Amniotic stem cell (primary cell): ENCODE measurements at places on chromosomes 5 and 9.

GRCh38 chr5:43627028-43627427 is 24.0 kb downstream of the NNT start:
- DNase-seq: no peak

DNA sequence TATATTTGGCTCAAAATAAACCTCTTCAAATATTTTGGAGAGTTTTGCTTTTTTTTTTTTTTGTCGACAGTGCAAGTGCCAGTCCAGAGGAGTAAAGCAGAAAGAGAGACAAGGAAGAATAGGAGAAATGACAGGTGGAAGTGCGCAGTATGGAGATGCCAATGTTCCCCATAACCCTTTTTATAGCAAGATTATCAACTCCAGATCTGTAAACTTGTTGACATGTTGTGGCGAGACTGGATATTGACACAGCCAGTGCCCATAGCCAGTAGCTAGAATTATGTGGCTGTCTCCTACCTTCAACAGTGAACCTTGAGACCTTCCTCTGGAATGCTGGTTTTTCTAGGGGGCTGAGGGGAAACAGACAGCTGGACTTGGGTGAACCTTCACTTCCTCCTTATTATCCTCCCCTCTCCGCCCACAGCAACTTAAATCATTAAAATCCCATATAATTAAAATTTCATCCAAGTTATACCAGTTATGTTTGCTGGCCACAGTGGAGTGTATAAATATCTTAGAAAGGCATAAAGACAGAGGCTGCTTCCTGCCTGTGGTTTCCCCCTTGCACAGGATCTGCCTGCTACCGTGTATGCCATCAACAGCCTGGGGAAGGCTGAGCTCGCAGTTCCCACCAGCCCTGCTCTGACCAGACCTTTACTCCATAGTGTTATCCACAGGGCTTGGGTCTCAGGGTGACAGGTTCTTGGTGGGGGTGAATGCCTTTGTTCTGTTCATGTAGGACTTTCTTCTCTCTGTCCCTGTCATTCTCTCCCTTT is 112.3 kb upstream of the ANKH start:
- DNase-seq: no peak

DNA sequence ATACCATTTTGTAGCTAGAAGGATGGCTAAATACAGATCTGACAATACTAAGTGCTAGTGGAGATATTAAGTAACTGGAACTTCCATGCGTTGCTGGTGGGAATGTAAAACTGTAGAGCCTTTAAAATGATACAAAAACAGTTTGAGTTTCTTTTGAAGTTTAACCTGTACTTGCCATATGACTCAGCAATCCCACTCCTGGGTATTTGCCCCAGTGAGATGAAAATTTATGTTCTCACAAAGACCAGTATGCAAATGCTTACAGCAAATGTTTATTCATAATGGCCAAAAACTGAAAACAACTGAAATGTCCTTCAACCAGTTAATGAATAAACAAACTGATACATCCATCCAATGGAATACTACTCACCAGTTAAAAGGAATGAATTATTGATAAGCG is 137.3 kb downstream of the SLC12A2 start:
- no peak for DNase-seq

DNA sequence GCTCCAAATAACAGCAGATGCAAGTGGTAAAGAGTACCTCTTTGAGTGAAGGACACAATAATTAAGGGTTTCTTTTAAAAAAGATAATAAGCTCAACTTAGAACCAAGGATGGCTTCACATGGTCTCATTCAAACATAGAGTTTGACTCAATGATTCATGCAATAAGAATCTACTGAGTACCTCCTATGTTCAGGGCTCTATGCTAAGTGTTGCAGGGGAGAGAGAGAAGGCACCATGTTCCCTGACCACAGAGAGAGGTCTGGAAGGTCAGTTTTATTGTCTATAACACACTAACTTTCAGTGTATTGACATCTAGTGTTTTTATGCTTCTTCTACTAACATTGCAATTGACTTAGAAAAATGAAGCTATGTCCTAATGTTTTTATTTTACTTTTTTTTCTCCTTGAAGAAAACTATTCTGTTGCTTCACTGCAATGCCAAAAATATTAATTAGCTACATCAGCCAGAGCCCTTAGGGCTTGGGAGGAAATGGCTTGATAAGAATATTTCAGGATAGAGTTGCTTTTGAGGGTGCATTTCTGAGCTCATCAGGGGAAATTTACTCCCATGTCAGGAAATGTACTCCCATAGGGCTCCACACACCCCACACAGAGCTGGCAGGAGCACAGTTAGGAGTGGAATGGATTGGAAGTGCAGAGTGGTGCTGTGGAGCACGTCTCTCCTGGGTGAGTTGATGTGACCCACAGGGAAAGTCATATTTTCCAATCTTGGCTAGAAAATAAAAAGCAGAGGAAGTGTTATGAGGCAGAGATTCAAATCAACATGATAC is 106.6 kb downstream of the PDE8B start:
- no peak for DNase-seq

GRCh38 chr5:179194941-179195381 is 134.8 kb downstream of the ZNF354C start:
- DNase-seq: no peak

DNA sequence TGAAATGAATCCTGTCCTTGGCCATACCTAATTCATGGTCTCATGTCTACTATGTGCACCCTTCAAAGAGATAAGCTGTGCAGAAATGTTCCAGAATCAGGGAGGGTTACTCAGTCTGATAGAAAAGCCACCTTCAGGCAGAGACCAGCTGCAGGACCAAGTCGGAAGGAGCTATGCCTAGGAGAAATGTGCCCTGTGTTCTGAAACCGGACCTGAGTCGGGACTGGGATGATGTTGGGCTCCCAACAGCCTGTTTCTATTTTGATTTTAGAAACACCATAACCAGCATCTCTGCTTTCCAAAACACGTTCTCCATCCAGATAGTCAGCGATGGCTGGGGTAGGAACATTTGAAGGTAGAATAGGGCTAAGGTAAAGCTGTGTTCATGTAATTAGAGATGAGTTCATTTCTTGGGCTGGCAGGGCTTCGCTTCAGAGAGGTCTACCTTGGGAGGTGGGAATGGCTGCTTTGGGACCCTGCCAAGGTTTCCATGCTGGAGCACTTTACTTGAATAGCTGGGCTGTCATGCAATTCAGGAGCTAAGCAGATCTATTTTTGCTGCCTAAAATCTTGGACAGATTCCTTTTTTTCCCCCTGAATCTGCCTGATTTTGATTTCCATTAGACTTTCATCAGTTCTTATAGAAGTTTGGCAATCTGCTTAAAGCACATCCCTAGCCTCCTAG is 2.8 kb downstream of the ADCY2 start:
- no peak for DNase-seq

- no peak for DNase-seq
These were observed 47.8 kb upstream of the TMED7 start for GRCh38 chr5:115673596-115673995.

DNA sequence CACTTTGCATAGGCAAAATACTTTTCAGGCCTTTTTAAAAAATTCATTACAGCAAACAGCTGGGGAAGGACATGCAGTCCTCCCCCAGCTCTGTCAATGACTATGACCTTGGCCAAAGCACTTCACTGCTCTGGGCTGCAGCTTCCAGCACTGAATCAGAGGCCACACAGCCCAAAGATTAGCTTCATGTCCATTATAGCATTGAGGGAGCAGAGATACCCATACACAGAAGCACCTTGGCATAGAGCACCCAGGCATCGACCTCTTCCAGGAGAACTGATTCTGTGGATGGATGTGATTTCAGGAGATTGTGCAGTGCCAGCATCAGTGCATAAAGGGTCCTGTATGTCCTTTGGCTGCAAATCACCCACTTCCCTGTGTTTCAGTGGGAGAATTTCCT is 241.9 kb downstream of the MARCHF11 start:
- no peak for DNase-seq

- no peak for DNase-seq
These were observed 200.2 kb downstream of the CFAP90 start for GRCh38 chr5:7650755-7651154.

DNA sequence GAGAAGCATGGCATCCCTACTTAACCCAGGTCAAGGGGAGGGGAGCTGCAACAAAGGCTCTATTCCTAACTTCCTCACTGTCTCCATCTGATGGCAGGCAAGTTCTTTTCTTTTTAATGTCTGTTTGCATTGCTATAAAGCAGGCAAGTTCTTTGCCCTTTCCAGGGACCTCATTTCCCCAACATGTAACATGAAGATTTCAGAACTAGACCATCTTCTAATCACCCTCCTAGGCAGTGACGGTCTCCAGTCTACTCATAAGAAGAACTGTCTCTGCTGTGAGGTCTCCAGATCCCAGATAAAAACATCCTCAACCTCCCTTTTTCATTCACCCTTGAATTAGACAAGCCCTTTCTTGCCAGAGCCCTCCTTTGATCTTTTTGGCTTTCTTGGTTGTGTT is 42.1 kb downstream of the PPP1R2B start:
- no peak for DNase-seq

GRCh38 chr9:110278080-110278707 is 21.9 kb upstream of the TXN start:
- no peak for DNase-seq

GRCh38 chr9:115241641-115242040 is 123.7 kb upstream of the TNC start:
- DNase-seq: no peak

DNA sequence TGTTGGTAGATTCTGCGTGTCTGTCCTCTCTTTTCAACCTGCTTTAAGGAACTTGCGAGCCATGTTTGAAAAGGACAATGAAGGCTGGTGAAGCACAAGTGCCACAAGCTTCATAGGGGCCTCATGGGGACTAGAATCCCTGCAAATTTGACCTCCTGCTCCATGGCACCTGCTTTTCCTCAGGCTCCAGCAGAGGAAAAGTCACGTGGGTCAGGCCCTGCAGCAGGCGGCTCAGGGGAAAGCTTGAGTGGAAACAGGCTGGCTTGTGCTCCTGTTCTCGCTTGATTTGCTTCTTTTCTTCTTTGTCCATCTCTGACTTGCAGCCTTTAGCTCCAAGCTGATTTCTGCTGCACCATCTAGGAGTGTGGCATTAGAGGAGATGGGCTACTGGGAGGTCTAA is 187.6 kb upstream of the MAST4 start:
- no peak for DNase-seq

- DNase-seq: no peak
These were observed 139.6 kb downstream of the ARSB start for GRCh38 chr5:78845470-78845869.

DNA sequence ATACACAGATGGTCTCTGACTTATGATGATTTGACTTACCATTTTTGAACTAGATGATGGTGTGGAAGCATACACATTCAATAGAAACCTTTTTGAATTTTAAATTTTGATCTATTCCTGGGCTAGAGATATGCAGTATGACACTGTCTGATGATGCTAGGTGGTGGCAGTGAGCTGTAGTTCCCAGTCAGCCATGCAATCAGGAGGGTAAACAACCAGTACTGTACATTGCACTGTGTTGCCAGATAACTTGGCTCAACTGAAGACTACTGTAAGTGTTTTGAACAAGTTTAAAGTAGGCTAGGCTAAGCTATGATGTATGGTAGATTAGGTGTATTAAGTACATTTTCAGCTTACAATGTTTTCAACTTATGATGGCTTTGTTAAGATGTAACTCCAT is 859.1 kb upstream of the ARRDC3 start:
- DNase-seq: no peak

DNA sequence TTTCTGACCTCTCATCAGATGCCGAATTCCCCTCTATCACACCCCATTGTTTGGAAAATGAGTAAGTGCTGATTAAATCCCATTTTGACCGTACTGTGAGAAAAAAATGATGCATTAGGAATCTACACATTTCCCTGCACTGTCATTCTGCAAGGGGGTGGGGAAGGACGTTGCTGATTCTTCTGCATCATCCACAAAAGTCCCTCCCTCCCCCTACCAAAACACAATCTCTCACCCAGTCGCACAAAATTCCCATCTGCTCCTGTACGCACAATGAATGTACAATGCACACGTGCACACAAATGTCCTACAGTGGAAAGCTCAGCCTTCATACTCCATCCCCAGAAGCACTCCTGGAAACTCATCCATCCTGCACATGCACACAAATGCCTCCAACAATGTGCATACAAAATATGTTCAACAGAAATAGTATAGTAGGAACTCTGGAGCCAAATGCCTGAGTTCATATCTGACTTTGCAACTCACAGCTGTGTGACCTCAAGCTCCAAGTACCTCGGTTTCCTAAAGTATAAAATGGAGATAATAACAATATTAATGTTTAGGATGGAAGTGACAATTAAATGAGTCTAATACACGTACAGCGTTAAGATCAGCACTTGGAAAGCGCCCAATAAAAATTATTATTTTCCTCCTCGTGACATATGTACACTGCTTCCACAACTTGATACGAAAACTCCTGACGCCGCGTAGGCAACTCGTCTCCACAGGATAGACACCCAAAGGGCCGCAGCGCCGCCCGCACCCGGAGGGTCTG is 809 bp downstream of the TNIP1 start:
- DNase-seq: no peak

- no peak for DNase-seq
These were observed 53.6 kb downstream of the CWC27 start for GRCh38 chr5:64822320-64822719.

DNA sequence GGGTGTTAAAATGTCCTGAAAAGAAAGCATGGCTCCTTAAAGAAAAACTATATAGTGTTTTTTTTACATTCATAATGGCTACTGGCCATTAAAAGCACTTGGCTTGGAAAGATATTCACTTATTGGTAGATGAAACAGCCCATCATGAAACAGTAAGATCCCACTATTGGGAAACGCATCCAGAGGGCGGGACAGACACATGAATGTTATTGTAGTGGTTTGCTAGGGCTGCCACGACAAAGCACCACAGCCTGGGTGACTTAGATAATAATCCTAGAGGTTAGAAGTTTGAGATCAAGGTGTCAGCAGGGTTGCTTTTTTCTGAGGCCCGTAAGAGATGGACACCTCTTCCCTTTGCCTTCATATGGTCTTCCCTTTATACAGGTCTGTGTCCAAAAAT is 139.4 kb upstream of the ANKH start:
- DNase-seq: no peak

DNA sequence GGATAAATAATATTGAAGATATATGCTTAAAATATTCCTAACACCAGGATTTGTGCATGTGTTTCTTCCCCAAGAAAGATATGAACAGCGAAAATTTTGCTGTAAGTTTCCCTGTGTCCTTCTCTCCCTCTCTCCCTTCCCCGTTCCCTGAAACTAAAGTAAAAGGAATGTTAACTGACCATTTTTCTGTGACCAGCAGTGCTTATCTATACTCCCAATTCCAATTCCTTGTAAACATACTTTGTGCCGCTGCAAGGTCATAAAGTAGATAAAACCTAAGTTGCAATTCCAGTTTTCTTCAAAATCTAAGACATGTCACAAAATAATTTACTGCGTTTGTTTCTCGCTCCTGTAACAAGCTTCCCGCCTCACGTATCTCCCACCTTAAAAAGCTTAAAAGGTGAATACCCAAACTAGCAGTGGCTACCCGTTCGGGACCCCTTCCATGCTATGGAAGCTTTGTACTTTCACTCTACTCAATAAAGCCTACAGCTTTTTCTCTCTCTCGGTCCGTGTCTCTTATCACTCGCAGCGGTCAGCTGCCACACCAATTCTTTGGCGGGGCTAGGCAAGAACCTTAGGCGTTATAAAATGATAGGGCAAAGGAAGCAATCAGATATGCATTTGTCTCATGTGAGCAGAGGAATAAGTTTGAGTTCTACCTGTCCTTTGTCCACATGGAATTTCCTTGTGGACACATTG is 1798.0 kb downstream of the EFNA5 start:
- DNase-seq: no peak
